ENCODE measurements at places on chromosomes 11 and 22. TPM values are rescaled to one million over a fixed set of nuclear protein-coding genes. Genes with fewer than 3 reads are reported as not detected.

- peaks cover 10% of the 10 kb centered on the region for H3K27me3 ChIP-seq
- peaks cover 3% of the 10 kb centered on the region for H3K36me3 ChIP-seq
- peaks cover 11% of the 10 kb centered on the region for H3K4me1 ChIP-seq
- H3K4me3 ChIP-seq, result no peak overlapping the region
- peak; percentile 78 for DNase-seq
These were observed 3.1 kb downstream of the AKIP1 start for GRCh38 chr11:8913961-8914660.

Gene NAALAD2
- total RNA-seq, result 4.3 TPM

Gene BTG4
- 0.31 TPM for total RNA-seq

GRCh38 chr22:20434264-20434751, 3.3 kb downstream of the SCARF2 start:
- peaks cover 96% of the 10 kb centered on the region for H3K27me3 ChIP-seq
- no peak overlapping the region for H3K4me3 ChIP-seq
- peaks cover 11% of the 10 kb centered on the region for H3K4me1 ChIP-seq
- no peak overlapping the region for H3K27ac ChIP-seq
- DNase-seq, result no peak
- H3K36me3 ChIP-seq, result no peaks in the 10 kb centered on the region

DNA sequence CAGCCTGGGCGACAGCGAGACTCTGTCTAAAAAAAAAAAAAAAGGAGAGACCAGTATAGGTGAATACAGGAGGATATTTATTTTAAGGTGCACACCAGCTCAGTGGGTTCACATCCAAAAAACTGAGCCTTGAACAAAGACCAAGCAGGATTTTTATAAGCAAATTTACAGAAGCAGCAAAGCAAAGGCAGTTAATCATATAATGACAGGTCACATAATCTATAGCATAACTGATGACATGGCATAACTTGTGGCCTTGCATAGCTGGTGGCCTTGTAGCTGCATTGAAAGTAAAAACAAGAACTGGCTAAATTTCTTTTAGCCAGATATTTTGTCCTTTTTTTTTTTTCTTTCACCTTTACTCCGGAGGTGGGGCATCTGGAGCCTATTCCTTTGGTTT, 2.7 kb upstream of the PLAAT3 start:
- H3K27me3 ChIP-seq, result no peaks in the 10 kb centered on the region
- no peak for DNase-seq
- peaks cover 11% of the 10 kb centered on the region for H3K4me1 ChIP-seq

DNA sequence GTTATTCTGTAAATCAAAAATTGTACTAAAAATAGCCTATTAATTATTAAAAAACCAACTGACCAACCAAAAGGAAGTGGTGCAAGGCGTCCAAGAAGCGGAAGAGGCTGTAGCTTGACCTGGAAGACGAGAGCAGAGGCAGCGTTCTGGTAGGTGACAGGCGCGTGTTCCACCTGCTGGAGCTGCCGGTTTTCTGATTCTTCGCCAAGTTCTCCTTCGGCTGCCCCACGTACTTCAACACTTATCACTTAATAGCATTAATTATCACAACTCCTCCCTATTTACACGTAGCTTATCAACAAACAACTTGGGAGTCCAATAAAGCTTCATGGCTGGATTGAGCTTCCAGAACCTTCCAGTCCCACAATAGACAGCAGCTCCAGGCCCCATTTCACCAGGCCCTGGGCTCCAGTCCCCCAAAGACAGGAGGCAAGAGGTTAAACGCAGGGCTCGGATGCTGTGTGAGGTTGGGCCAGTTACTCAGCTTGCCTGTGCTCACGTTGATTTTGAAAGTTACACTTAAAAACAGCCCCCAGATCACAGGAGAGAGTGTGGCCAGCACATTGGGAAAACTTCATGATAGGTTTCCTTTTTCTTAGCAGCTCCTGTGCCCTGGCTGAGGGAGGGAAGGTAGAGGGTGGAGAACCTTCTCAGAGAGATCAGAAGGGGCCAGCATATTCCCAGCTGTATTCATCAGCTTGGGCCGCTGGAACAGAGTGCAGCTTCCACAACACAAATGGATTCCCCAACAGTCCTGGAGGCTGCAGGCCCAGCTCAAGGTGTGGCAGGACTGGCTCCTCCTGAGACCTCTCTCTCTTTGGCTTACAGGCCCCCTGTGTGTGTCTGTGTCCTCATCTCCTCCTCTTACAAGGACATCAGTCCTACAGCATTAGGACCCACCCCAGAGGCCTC, 54.2 kb upstream of the FGF3 start:
- H3K4me1 ChIP-seq, result no peaks in the 10 kb centered on the region
- no peak overlapping the region for H3K4me3 ChIP-seq
- no peak for DNase-seq
- H3K27ac ChIP-seq, result no peak overlapping the region
- no peaks in the 10 kb centered on the region for H3K27me3 ChIP-seq
- H3K36me3 ChIP-seq, result no peaks in the 10 kb centered on the region

DNA sequence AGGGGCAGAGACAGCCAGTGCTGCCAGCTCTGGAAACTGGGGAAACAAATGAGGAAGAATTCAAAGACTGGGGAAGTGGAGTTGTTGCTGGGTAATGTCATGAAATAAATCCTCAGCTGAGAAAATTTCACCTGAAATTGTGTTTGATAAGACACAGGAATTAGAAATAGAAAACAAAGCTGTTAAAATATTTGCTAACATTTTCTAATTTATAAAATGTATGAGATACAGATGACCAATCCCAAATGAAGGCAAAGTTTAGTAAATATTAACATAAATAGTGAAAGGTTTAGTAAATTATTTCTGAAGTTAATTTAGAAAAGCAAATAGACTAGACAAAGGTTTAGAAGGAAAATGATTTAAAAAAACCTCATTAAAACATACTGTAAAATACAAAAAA, at the start of gene OR56A5:
Gene OR56A5 (minus strand): TSS at position 101 of the 400 bp plus-strand sequence. CDS start 0 bp downstream, at position 101.
- H3K4me1 ChIP-seq, result no peaks in the 10 kb centered on the region
- H3K36me3 ChIP-seq, result peaks cover 1% of the 10 kb centered on the region
- H3K4me3 ChIP-seq, result no peak within 1 kb of the TSS
- no peak within 1 kb of the TSS for H3K27ac ChIP-seq
- no peaks in the 10 kb centered on the region for H3K27me3 ChIP-seq

- H3K27ac ChIP-seq, result no peak overlapping the region
- H3K4me3 ChIP-seq, result no peak overlapping the region
- no peak for DNase-seq
- H3K36me3 ChIP-seq, result no peaks in the 10 kb centered on the region
- peaks cover 2% of the 10 kb centered on the region for H3K4me1 ChIP-seq
- peaks cover 29% of the 10 kb centered on the region for H3K27me3 ChIP-seq
These were observed 3.7 kb upstream of the CHST1 start for GRCh38 chr11:45669146-45669545.

Gene CD3D
- total RNA-seq, result not detected

GRCh38 chr11:31856248-31856647, 45.1 kb upstream of the PAX6 start:
- H3K27me3 ChIP-seq, result no peaks in the 10 kb centered on the region
- no peak overlapping the region for H3K4me3 ChIP-seq
- no peaks in the 10 kb centered on the region for H3K4me1 ChIP-seq
- no peaks in the 10 kb centered on the region for H3K36me3 ChIP-seq
